ENCODE measurements at places on chromosomes 5 and 9.

- DNase-seq, result no peak
Observed at GRCh38 chr5:140575309-140575708, 10.7 kb downstream of the SLC35A4 start.

DNA sequence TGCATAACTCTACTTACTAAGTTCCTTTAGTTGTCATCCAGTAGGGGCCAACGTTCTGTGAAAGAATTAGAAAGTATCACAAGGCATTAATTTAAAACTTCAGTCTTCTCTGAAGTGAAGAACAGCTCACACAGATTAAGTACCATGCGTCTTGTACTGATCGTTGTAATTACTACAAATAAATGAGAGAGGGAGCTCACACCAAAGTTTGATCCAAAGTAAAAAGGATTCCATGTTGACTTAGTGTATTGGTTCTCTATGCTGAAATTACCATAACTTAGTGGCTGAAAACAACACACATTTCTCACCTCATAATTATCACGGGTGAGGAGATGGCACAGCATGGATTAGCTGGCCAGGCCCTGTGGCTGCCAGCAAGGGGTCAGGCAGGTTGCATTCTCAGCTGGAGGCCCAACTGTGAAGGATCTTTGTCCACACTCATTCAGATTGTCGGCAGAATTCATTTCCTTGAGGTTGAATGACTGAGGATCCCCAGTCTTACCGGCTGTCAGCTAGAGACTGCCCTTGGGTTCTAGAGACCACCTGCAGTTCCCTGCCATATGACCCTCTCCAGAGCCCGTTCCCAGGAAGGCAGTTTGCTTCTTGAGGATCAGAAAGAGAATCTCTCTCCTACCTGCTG is 169.1 kb downstream of the YTHDC2 start:
- no peak for DNase-seq

GRCh38 chr9:105043370-105043936 is 115.5 kb upstream of the ABCA1 start:
- DNase-seq, result no peak

GRCh38 chr9:121357011-121357410 is 13.0 kb downstream of the STOM start:
- no peak for DNase-seq

DNA sequence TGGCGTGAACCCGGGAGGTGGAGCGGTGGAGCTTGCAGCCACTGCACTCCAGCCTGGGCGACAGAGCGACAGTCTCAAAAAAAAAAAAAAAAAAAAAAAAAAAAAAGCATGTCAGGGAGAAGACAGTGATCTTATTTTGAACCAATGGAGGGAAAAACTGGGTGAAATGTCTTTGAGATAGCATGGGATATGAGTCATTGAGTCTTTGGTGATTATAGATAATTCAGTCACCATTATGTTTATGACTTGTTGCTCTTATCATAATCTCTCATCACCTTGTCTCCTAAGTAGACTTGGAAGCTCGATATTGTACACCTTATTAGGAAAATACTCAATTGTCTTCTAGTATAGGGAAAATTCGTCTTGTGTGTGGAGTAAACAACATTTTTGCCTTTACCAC is 55.1 kb upstream of the KDM4C start:
- DNase-seq, result no peak

DNA sequence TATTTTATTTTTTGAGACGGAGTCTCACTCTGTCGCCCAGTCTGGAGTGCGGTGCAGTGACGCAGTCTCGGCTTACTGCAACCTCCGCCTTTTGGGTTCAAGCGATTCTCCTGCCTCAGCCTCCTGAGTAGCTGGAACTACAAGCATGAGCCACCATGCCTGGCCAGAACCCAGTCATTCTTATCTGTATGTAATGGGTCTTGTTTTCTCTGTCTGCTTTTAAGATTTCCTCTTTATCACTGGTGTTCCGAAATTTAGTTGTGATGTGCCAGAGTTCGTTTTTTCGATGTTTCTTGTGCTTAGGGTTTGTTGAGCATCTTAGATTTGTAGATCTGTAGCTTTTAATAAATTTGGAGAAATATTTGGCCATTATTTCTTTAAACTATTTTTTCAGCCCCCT is 19.2 kb downstream of the SLC25A25 start:
- no peak for DNase-seq

- no peak for DNase-seq
Observed at GRCh38 chr5:6572086-6572824, 60.6 kb downstream of the NSUN2 start.

- DNase-seq, result no peak
Observed at GRCh38 chr5:108523360-108523759, 141.5 kb upstream of the FBXL17 start.

GRCh38 chr5:161548487-161549094 is 2.1 kb upstream of the GABRB2 start:
- no peak for DNase-seq

GRCh38 chr9:38641985-38642864 is 21.8 kb upstream of the ANKRD18A start:
- DNase-seq, result no peak

DNA sequence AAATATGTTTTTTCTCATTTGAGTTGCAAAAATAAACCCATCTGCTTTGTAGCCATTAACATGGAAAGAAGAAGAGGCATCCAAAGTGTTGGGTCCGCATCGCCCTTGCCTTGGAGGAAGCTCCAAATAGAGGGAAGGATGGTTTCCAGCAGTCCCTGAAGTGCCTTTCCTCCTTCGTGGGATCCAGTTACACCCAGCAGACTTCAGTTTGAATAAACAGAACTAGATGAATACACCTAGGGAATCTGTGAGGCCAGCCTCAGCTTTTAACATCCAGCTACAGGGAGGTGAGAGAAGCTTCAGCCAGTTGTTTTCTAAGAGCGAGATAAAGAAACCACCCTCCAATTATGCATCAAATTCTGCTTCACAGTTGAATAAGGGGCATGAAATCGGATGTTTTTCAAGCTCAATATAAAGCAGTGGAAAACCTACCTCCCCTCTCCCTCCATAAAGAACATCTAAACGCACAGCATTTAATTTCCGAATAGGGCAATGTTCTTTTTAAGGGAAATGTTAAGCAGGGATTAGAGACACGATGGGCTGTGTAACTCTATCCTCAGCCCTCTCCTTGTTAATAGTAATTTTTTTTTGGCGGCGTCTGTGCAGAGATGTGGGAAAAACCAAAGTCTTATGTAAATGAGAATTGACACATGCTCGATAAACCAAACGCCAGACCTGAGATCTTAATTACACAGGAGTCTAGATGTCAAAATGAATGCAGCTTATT is 264.7 kb downstream of the SLIT3 start:
- no peak for DNase-seq

DNA sequence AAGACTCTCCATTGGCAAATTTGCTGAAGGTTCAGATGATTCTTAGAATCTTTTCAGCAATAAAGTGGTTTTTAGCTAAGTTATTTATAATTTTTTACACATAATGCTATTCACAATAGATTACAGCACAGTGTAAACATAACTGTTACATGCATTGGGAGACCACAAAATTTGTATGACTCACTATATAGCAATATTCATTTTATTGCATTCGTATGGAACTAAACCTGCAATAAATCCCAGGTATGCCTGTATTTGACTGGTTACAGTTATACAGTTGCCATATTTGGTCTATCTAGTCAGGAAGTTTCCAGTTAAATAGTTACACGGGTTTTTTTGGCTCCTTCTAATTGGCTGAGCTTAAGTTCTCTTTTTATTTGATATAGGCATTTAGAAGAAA is 220.8 kb downstream of the MRPS30 start:
- DNase-seq, result no peak

DNA sequence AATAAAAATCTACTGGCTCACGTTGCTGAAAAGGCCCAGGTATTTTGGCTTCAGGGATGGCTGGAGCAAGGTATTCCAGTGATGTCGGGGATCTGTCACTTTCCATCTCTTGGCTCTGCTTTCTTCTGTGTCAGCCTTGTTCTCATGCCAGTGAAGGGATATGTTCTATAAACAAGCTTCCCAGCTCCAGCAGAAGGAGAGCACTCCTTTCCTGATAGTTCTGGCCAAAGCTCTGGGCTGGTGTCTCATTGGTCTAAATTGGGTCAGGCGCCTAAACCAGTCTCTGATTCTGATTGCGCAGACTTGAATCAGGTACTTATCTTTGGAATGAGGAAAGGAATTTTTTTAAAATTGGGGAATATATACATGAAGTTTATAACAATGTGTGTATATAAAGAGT is 5.1 kb downstream of the SNX30 start:
- no peak for DNase-seq
